Activated T-cell treated with anti-CD3 and anti-CD28 coated beads for 1 hour (primary cell): ENCODE measurements at places on chromosomes 7 and 10.

GRCh38 chr7:121961089-121961867, 88.3 kb downstream of the PTPRZ1 start:
- DNase-seq, result no peak

DNA sequence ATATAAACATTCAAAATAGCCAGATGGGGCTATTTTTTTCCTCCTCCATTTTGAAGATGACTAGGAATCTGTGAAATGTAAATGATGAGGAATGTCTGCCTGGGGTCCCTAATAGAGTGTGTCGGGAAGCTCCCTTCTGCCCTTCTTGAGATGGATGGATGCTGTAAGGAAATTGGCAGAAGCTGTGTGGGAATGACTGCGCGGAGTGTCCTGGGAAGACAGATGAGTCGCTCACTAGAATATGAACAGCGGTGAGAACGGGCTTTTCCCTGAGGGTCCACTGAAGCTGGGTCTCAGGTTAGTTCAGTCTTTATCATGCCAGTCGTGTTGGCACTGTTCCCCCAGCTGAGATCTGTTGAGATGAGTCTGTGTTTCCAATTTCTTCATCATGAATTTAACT, 75.1 kb upstream of the PLPP4 start:
- no peak for DNase-seq

GRCh38 chr10:29555091-29555745, 79.6 kb downstream of the SVIL start:
- no peak for DNase-seq

DNA sequence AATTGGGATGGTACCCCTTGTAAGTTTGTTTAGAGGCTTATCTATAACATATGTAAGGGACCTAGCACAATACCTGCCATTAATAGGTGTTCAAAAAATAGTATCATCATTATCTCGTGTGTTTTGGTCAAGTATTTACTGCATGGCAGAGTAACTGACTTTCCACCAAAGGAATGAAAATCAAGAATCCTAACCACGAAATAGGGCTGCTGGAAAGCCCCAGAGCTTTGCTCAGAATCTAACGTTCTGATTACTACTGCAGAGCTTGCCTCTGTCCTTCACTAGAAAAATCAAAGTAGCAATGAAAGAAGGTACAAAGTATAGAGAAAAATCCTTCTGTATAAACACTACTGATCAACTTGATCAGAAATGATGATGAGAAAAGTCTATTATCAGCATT, 34.9 kb downstream of the DCLRE1C start:
- no peak for DNase-seq

- DNase-seq, result no peak
Measured at GRCh38 chr10:110349831-110350230, 45.1 kb upstream of the SMNDC1 start.

DNA sequence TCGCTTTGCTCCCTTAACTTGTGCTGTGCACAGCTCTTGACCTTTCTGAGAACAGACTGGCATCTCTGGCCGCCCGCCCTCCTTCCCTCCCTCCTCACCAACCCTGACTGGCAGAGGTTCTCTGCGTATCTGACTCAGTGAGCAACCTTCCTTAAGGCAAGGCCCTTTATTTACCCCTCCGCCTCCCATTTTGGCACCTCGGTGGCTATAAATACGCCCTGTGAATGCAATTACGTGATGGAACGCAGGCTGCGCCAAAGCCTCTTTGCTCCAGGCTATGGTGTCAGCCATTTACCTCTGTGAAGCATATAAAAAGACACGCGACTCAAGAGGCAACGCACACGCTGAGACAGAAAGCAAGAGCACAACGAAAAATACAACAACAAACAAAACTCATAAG, 764.3 kb downstream of the SUGCT start:
- no peak for DNase-seq

DNA sequence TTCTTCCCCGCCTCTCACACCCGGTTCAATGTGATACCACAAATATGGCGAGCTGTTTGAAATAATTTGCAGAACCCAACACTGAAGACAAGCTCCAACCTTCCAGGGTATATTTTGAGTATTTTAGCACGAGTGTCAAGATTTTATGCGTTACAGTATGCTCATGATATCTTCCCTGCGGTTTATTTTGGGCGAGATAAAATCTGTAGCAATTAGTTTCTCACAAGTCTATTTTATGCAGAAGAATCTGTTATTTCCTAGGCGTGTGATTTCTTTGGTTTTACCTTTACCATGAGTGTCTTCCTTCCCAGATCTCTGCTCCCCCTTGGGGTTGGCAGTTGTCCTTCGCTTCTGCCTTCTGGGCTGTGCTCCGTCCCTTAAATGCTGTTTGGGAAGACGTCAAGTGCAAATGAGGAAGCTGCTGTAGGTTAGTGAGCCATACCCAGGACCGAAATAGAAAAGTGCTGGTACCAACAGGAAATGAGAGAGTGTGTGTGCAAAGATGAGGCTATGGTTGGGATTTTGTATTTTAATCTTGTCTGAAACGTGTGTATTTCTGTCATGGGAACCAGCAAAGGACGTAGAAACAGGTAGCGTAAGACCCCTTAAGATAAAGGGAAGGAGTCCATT, 299.8 kb downstream of the KLF6 start:
- no peak for DNase-seq
